ENCODE measurements at places on chromosomes 6 and 20.

- no peak for DNase-seq
Measured at GRCh38 chr6:91562955-91563354, 976.1 kb upstream of the MAP3K7 start.

DNA sequence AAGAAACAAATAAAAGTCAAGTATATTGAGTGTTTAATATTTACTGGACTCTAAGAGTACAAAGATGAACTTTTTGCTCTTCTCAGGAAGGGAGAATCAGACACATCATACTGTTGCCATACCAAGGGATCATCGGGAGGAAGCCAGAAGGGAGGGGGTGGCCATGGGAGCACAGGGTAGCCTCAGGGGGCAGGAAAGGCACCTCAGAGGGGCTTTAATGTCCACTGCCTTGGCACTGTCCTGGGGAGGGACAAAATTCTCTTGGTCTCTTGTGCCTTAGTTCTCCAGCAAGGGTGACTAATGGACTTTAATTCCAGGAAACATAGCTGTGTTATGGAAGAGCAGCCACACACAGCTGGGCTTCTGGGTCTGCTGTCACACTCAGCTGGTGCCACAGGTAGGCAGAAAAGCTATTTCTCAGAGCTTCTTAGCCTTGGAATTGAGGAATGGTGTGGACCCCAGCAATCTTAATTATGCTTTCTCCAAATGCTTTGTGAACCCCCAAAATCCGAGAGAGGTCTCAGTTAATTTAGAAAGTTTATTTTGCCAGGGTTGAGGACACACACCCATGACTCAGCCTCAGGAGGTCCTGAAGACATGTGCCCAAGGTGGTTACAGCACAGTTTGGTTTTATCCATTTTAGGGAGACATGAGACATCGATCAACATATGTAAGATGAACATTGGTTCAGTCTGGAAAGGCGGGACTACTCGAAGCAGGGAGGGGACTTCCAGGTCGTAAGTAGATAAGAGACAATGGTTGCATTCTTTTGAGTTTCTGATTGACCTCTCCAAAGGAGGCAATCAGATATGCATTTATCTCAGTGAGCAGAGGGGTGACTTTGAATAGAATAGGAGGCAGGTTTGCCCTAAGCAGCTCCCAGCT, 53.2 kb downstream of the MRAP2 start:
- DNase-seq: no peak

- DNase-seq: no peak
Measured at GRCh38 chr6:146950351-146950835, 253.8 kb upstream of the STXBP5 start.

DNA sequence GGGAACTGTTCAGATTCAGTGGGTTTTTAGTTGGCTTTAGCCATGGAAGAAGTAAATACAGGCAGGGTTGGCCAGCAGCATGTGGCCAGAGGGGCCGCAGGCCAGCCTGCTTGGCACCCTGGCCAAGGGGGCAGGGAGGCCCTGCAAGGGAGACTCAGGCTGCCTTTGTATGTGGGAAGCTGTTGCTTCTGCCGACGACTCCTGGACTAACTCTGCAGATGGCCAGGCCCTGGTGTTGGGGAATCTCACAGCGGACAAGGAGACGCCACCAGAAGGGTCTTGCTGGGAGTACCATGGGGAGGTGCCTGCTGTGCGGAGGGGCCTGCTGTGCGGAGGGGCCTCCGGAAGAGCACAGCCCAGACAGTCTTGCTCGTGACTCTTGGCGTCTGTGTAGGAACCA, 25.2 kb downstream of the PYGB start:
- DNase-seq: peak; percentile 65

DNA sequence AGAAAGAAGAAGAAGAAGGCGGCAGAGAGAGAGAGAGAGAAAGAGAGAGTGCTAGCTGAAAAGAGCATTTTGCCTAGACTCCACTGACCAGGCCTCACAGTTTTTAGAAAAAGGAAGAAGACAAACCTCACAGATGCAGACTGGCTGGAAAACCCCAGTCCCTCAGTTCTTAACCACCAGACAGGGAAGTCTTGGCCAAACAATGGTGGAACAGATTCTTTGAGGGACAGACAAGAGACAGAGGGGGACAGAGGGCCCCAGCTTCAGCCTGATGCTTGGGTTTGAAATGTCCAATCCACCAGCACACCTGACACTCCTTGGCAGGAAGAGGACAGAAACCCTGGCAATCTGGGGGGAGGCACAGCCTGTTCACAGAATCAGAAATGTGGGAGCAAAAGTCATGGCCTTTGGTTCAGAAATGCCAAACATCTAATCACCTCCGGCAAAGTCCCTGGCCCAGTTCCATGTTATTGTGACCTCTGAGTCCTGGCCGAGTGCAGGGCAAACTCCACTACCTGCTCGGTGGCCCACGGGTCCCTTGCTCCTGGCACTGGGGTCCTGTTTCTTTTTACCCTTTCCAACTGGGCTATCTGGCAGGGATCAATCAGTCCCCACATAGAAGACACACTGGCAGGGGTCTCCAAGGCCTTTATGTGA, 235.2 kb downstream of the LY86 start:
- DNase-seq: peak; percentile 21

- no peak for DNase-seq
Measured at GRCh38 chr20:2468581-2469407, 1.8 kb downstream of the SNRPB start.

- DNase-seq: no peak
Measured at GRCh38 chr6:15443119-15443830, 197.4 kb downstream of the JARID2 start.

GRCh38 chr6:34585108-34585507, 29.0 kb upstream of the SPDEF start:
- DNase-seq: no peak

GRCh38 chr6:6843057-6843627, 254.6 kb downstream of the LY86 start:
- DNase-seq: no peak

DNA sequence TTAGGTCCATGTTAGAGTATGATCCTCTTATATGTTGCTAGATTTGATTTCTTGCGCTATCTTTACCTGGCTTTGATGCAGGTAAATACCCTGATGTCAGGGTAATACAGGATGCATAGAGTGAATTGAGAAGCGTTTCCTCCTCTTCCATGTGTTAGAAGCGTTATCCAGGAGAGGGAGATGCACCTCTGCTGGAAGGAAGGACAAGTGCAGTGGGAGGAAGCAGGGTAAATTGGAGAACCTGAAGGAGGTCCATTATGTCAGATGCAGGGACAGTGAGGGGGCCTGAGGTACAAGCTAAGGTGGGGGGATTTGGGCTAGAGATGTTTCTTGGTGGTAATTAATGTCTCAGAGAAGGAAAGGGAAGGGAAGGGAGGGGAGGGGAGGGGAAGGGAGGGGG, 7.7 kb downstream of the SHLD1 start:
- no peak for DNase-seq

GRCh38 chr6:90401933-90402830, 105.5 kb upstream of the BACH2 start:
- DNase-seq: no peak

GRCh38 chr6:165714907-165715306, 51.9 kb upstream of the PDE10A start:
- no peak for DNase-seq

GRCh38 chr6:91043751-91044150, 456.9 kb upstream of the MAP3K7 start:
- DNase-seq: no peak

GRCh38 chr6:67935976-67936477, 699.1 kb upstream of the ADGRB3 start:
- no peak for DNase-seq

DNA sequence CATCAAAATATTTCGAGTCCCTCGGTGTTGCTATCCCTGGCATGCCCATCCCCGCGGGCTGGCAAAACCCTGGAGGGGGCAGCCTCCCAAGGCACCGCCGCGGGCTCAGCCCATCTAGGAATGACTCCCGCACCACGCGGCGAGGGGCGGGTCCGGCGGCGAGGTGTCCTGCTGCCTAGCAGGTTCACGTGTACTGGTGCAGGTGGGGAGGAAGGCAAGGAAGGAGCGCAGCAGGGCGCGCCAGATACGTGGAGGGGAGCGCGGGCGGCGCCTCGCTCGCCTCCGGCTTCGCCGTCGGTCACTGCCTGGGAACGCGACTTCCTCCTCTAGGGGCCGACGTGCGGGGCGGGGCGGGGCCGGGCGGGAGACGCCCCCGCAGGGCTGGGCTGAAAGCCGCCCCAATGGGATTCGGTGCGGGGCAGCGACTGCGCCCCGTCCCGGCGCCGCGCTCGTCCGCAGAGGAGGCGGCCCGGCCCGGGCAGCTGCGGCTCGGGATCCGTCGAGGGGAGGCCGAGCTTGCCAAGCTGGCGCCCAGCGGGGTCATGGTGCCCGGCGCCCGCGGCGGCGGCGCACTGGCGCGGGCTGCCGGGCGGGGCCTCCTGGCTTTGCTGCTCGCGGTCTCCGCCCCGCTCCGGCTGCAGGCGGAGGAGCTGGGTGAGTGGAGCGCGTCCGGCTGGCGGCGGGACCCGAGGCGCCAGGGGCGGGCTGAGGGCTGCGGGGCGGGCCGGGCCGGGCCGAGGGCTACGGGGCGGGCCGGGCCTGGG, at the start of gene DCBLD1:
Gene DCBLD1, plus strand, starts transcription at position 435 of the 764 bp plus-strand sequence. Its CDS starts 108 bp downstream, at position 543.
- peak; percentile 89 for DNase-seq

DNA sequence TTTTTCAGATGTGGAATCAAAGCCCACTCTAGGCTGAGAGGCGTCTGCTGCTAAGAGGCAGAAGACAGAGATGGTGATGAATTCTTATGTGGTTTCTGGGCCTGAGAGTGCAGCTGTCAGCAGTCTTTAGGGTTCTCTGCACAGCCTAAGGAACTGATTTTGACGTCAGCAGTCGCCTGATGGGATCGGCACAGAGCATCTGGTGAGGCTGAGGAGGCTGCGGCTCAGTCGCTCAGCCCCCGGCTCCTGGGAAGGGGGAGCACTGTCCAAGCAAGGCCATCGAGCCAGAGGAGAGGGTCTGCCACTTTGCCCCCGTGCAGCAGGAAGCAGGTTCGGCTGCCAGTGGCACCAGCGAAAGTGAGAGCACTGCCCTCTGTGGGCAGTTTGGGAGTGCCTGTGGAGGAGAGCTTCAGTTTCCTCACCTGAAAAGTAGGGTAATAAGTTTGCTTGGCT, 92.5 kb downstream of the TCP11 start:
- DNase-seq: no peak

DNA sequence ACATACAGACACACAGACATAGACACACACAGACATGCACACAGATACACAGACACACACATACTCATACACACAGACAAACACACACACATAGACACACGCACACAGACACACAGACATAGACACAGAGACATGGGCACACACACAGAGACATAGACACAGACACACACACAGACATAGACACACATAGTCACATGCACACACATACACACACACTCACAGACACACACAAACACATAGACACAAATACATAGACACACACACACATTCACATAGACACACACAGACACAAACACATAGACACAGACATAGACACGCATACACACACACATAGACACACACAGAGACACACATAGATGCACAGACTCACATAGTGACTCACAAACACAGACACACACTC, 13.5 kb downstream of the FOXF2 start:
- no peak for DNase-seq

GRCh38 chr6:1255636-1256365, 56.1 kb upstream of the FOXQ1 start:
- no peak for DNase-seq

GRCh38 chr6:44732243-44732642, 344.7 kb downstream of the CDC5L start:
- DNase-seq: no peak

DNA sequence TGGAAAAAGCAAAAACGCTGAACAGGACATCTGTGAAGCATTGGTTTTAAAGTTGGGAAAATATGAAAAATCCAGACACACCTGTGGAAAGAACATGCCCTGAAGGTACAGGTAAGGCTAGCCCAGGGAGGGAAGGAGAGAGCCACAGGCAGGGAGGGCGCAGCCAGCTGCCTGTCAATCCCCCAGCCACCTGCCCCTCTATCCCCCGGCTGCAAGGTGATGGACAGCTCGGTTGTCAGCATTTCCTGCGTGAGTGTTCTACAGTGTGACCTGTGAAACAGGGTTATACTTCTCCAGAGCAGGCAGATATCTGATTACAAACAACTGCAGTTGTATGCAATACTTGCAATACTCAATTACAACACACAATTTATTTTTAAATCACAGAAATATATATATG, 358.1 kb downstream of the SMOC2 start:
- no peak for DNase-seq

DNA sequence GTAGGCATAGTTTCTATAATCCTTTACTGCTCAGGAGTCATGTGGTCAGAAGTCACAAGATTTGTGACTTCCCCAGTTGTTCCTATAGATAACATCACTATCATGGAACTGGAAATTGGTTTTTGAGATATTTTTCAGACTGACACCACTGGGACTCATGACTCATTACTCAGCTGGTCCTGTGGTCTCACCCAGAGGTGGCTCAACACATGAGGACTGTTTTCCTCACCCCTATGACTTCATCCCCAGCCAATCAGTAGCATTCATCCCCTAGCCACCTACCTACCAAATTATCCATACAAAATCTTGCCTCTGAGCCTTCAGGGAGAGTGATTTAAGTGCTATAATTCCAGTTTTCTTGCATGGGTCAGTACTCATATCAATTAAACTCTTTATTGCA, 1217.7 kb downstream of the EPHA7 start:
- no peak for DNase-seq

DNA sequence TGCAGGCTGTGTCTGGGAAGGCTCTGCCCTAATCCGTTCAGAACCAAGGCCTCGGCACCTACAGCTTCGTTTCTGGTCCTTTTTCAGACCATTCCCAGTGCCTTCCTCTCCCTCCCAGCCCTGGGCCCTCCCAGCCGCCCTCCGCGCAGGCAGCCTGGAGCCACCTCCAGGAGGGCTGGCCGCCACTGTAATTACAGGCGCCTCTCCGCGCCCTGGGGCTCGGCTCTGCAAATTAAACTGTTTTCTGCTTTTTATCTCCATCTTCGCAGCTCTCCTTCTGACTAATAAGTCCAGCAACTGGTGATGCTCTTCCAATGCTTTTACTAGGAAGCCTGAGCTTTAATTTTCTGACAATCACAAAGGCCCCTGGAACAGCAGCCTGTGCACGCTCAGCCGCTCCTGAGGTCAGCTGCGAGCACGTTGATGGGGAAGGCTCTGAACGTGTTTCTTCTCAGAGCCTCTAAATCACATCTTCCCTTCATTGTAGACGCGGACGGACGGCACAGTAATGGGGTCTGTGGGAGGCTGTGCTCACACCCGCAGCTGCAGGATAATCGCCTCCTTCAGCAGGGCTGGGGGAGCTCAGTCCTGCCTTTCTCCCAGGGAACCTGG, 194.6 kb downstream of the DLL1 start:
- no peak for DNase-seq

GRCh38 chr6:124205921-124206320, 402.3 kb downstream of the NKAIN2 start:
- no peak for DNase-seq

- no peak for DNase-seq
Measured at GRCh38 chr20:51595744-51596143, 53.2 kb upstream of the NFATC2 start.

GRCh38 chr6:144406796-144407195, 121.7 kb downstream of the UTRN start:
- DNase-seq: no peak

DNA sequence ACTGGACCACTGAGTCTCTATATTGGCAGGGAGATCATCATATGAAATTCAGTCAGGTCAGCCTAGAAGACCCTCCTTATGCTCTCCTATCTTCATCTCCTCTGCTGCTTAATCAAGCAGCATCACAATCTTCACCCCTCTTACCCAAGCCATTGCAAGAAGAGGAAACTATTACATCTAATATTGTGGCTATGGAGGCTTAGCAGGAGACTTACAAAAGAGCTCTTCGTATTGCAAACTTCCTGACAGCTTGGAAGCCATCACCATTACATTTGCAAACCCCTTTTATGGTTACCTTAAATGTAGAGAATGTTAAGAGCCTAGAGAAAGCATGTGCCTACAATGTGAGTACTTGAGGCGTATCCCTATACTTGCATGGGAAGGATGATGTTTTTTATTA, 87.2 kb upstream of the STXBP5 start:
- no peak for DNase-seq

All from D341Med (cell line).